Left cardiac atrium (tissue), 4 donors: ENCODE measurements at places on chromosomes 5 and 9. TPM values are rescaled to one million over a fixed set of nuclear protein-coding genes. Genes with fewer than 3 reads are reported as not detected.

Gene PRUNE2
- total RNA-seq: 33.1 TPM

Gene KCNV2
- not detected for total RNA-seq

Gene DMRT3
- not detected for total RNA-seq

- no peak for DNase-seq
Measured at GRCh38 chr5:10552183-10553143, 11.4 kb upstream of the ANKRD33B start.

DNA sequence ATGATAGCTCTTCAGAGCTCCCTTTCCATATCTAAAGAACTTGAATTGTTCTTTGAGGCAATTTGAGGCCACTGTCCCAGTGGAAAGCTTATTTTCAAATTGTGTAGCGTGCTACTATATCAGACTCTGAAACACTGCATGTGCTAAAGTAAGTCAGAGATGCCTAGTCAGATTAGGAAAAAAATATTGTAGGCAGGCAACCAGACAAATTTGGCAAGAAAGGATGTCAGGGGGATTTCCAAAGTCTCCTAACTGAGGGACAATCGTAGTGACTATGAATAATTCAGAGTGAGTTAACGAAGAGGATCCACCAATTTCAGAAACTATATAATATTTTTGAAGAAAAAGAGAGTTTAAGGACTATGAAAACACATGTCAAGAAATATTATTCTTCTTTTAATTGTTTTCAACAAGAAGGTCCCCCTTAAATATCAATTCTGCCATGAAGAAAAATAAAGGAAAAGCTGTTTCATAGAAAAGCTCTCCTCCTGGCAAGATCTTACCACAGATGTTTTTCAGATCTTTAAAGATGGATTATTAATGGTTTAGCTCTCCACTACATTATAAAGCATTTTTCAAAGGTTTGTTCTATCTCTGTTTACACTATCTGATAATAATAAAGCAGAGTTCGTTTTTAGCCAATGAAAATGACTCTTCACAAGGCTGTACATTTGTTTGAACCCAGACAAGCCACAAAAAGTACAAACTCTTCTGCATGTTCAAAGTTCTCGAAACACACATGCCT, 273.5 kb upstream of the PTGER4 start:
- no peak for DNase-seq

DNA sequence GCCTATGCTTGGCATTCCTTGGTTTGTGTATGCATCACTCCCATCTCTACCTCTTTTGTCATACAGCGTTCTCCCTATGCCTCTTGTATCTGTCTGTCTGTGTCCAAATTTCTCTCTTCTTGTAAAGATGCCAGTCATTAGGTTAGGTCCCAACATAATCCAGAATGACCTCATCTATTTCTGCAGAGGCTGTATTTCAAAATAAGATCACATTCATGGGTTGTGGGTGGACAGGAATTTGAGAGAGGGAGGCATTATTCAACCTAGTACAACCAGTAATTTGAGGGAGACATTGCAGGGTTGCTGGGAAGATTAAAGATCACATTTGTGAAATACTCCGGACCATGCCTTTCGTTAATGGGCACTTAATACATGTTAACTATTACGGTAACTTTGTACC, 155.0 kb downstream of the MAN2A1 start:
- no peak for DNase-seq

DNA sequence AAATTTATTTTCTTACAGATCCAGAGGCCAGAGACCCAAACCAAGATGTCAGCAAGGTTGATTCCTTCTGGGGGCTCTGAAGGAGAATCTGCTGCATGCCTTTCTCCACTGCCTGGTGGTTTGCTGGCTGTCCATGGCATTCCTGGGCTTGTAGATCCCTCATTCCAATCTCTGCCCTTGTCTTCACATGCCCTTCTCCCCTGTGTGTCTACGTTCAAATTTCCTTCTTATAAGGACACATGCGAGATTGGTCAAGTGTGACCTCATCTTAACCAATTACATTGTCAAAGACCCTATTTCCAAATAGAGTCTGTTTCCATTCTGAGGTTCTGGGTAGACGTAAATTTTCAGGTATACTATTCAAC, 84.5 kb upstream of the RAI14 start:
- no peak for DNase-seq

DNA sequence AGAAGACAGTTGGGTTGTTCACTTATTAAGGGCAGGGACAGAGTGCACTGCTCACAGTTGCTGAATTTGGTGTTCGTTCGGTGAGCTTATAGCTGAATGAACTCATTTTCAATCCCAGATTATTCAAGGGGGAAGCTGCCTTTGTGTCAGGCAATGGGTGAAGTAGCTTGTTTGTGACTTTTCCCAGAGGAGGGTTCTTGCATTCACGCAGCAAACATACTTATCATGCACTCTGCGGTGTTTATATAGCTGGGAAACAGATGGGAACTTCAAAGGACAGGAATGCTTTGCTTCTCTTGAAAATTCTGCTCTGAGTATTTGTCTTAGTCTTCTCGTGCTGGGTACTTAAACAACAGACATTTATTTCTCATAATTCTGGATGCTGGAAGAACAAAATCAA, 64.7 kb upstream of the ABCA1 start:
- no peak for DNase-seq

DNA sequence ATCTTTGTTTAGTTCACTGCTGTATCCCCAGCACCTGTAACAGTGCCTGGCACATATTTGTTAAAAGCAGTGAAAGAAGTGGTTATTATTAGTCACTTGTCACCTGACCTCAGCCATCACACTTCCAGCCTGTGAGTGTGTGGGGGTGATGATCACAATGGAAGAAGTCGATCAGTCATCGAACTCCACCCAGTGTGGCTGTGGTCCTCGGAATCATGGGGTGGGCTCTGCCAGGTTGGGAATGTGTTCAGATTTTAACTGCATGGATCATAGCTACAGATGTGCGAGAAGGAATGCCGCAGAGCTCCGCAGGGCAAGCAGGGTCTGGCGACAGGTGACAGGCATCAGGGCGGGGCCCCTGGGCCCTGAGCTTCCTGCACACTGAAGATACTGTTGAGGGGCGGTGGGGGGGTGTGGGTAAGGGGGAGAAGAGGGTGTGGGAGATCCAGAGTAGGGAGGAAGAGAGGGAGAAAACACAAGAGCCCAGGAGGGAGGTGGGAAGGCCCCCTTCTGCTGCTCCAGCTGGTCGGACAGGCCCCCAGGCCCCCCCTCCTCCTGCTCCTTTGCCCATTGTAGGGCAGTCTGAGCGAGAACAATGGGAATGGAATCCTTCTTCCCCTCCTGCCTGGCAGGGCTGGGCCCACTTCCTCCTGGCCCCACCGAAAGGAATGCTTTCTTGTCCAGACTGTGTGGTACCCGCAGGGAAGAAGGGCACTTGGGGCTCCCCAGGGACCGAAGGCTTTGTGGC, 89.6 kb downstream of the SPRY4 start:
- DNase-seq: no peak
